Activated T-cell treated with anti-CD3 and anti-CD28 coated beads, Interleukin-2, amount 50 U/mL, for 1 hour (primary cell): ENCODE measurements at places on chromosomes 16 and 17.

GRCh38 chr16:67017421-67017750 is 11.6 kb upstream of the CBFB start:
- no peak for DNase-seq

DNA sequence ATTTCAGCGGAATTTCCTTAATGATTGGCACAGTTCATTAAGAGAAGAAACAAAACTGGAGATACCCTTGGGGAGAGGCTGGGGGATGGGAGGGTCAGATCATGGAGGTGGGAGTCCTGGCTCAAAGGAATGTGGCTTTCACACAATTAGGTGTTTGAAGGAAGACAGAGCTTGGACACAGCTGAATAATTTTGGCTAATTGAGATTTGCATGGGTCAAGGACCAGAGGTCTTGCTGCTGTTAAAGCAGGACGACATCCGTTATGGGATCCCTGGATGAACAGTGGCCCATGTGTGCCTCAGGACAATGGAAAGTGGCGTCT is 160.3 kb downstream of the HS3ST3B1 start:
- DNase-seq, result no peak

GRCh38 chr16:25689137-25689836 is 2.5 kb upstream of the HS3ST4 start:
- no peak for DNase-seq

GRCh38 chr17:33071656-33072055 is 80.0 kb downstream of the SPACA3 start:
- no peak for DNase-seq

DNA sequence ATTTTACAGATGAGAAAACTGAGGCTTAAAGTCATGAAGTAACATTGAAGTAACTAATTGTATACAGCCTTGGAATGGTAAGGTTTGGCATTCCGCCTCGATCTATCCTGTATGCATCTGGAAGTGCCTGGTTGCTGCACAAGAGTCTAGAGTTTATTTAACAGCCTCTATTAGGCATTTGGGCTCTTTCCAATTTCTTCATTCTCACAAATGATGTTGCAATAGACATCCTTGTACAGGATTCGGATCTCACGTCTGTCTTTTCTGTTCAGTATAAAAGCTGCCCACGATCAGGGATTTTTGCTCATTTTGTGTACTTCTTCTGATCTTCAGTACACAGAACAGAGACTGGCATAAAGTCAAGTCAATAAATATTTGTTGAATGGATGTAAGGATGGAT is 100.5 kb downstream of the AIPL1 start:
- no peak for DNase-seq

GRCh38 chr17:75103601-75104554 is 5.9 kb upstream of the ARMC7 start:
- no peak for DNase-seq
